ENCODE measurements at places on chromosomes 2 and 18. TPM values are rescaled to one million over a fixed set of nuclear protein-coding genes. Genes with fewer than 3 reads are reported as not detected.
A peak's percentile ranks its signal among the peaks of the same experiment; 100 is the strongest.

Gene COL5A2
- 188 TPM for total RNA-seq

Gene NLRC4
- total RNA-seq: not detected

DNA sequence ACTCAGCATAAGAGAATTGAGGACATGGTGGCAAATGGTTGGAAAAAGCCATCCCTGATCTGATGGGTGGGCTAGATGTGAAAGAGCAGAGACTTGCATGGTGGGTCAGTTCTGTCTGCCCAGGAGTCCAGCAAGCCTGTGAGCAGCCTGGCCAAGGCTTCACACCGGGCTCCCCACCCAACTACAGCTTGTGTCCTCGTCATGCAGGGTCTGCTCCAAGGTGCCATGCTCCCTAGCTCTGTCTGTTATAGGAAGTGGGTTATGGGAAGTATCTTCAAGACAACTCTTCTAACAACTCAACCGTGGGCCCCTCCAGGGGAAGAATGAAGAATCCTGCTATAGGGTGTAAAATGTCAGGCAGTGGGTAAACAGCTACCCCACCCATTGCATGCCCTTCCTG is 97.4 kb downstream of the ADD2 start:
- no peak for DNase-seq

Gene DLX1
- 0.07 TPM for total RNA-seq

Gene RAB6C
- not detected for total RNA-seq

Gene FAHD2A
- 34.0 TPM for total RNA-seq

DNA sequence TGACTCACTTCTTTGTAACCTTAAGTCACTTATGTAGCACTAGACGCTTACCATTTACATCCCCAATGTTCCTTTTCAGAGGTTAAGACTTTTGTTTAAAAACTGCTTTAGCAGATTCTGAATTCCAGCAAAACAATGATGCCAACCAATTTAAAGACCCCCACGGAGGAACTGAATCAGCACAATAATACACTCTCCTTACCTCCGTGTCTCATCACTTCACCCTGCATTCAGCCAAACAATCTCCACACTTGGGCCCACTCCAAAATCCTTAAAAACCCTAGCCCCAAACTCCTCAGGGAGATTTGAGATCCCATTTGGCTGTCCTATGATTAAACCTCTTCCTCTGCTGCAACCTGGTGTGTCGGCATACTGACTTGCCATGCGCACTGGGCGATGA is 153.9 kb downstream of the B3GNT2 start:
- DNase-seq: no peak

GRCh38 chr2:34307636-34308035 is 708.5 kb upstream of the FAM98A start:
- DNase-seq: no peak

Gene TWIST2
- total RNA-seq: 5.4 TPM

Gene HOXD13
- not detected for total RNA-seq

GRCh38 chr2:102267774-102268173 is 43.6 kb upstream of the IL1RL1 start:
- no peak for DNase-seq

Gene C2orf66
- 0.07 TPM for total RNA-seq

DNA sequence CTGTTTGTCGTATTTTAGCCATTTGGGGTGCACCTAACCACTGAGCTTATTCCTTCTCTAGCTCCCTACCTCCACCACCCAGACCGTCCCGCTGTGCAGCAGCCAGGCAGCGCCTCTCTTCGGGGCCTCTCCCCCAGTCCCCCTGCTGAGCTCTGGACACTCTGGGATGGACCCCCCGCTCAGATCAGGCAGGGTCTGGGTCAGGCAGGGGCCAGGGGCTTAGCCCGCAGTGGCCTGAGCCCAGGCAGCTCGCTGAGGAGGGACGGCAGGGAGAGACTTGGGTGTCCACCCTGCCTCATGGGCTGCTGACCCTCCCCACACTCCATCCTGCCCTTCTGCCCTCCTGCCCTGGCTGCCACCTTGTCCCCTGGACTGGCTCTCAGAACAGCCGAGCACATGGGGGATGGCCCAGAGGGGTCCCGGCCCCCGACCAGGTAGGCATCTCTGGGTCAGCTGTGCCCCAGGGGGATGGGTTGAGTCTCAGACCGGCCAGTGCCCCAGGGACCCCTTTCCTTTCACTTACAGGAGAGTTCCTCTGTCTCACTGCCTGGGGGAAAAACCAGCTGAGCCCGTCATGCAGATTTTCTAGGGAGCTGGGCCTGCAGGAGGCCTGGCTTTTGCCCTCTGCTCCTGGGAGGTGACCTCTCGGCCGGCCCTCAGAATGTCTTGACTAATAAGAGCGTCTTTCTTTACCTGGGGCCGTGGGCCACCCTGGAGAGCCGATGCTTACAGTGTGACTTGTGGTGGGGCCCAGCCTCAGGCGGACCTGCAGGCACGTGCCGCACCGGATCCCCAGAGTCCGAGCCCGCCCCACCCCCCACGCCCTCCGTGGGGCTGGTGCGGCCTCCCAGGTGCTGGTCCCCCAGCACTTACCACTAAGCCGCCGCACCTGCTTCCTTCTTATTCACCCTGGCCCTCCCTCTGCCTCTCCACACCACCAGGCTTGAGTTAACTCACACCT is 22.8 kb upstream of the PXDN start:
- no peak for DNase-seq

GRCh38 chr18:475202-476031 is 25.1 kb downstream of the COLEC12 start:
- DNase-seq: peak; percentile 81

GRCh38 chr2:197236159-197236558 is 74.4 kb downstream of the ANKRD44 start:
- DNase-seq: no peak

- DNase-seq: no peak
These were observed 118.0 kb upstream of the RAB27B start for GRCh38 chr18:54710074-54710899.

DNA sequence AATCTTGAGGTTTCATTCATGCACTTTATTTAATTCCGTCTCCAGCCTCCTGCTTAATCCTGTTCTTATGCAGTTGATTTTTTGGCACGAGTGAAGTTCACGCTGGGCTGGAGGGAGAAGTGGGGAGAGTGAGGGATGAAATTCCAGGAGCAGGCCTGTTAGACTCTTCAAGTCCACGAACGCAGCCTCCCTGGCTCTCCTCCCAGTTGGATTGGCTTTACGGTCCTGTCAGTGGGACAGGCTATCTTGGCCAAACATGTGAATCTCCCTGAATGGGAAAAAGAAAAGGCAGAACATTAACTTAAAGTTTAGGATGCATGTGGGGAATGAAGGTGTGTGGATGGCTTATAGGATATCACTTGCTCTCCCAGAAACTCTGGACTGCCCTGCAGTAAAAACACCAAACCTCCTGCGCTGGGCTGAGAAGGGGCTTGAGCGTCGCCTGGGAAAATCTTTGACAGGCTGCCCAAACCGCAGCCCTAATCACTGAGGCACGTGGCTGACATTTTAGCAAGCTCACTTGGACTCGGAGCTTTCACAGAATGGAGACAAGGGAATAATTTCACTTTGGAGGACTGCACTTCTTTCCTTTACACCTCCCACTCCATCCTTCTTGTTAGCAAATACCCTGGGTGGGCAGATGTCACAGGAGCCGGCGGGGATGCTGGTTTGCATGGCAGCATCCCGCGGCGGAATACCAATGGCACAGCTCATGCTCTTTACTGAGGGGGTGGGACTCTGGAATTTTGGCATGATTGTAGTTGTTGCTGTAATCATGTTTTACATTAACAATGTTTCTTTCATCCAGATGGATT is 93.9 kb downstream of the ACKR3 start:
- no peak for DNase-seq

Gene MARCHF4
- total RNA-seq: 3.6 TPM

- no peak for DNase-seq
These were observed 45.8 kb downstream of the CYBRD1 start for GRCh38 chr2:171568089-171568488.

DNA sequence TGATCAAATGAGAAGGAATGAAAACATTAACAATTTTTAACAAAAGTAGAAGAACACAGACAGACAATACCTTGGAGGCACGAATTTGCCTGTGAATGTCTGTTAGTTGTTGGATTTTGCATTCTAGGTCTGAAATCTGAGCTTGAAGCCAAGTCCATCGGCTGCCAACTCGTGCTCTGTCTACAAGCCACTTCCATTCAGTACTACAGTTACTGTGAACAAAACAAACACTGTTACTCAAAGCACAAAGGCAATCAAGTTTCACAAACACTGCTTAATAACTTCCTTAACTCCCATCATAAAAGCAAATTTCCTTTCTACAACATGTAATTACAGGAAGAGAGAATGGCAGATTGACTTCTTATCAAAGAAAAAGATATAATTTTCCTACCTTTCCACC is 42.2 kb downstream of the KANSL1L start:
- DNase-seq: no peak

GRCh38 chr2:205915130-205915524 is 170.8 kb downstream of the INO80D start:
- DNase-seq: no peak

Gene ALPG
- not detected for total RNA-seq

DNA sequence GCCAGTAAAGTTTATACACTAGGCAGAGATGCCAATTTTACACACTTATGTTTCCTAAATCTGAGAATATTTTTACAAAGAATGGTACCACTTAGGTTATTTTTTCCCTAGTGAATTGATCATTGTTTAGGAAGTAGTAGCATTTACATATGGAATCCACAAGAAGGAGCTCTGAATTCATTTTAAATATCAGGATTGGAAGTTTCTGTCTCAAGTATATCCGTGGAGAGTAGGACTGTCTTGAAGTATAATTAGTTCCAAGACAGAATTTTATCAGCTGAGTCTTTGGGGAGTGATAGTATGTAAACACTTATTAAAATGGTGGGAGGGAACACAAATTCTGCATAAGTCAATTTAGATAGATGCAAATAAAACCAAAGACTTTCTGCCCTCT is 82.3 kb upstream of the FAM98A start:
- no peak for DNase-seq

DNA sequence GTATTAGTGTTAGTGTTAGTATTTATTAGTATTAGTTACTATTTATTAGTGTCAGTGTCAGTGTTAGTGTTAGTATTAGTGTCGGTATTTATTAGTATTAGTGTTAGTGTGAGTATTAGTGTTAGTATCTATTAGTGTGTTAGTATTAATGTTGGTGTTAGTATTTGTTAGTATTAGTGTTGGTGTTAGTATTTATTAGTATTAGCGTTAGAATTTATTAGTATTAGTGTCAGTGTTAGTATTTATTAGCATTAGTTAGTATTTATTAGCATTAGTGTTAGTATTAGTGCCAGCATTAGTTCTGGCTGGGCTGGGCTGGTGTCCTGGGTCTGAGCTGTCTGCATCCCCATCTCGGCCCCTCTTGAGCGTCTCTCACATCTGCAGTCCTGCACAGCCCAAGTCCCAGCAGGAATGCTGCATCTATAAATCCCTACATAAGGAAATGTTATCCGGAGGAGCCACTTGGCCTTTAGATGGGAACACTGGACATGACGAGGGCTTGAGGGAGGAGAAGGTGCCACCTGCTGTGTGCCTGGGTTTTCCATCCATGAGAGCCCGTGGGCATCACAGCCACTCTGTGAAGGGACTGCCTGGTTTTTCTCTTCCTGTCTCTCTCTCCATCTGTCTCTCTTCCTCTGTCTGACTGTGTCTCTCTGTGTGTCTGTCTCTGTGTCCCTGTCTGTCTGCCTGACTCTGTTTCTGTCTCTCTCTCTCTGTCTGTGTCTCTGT is 33.6 kb downstream of the TWIST2 start:
- DNase-seq: no peak

DNA sequence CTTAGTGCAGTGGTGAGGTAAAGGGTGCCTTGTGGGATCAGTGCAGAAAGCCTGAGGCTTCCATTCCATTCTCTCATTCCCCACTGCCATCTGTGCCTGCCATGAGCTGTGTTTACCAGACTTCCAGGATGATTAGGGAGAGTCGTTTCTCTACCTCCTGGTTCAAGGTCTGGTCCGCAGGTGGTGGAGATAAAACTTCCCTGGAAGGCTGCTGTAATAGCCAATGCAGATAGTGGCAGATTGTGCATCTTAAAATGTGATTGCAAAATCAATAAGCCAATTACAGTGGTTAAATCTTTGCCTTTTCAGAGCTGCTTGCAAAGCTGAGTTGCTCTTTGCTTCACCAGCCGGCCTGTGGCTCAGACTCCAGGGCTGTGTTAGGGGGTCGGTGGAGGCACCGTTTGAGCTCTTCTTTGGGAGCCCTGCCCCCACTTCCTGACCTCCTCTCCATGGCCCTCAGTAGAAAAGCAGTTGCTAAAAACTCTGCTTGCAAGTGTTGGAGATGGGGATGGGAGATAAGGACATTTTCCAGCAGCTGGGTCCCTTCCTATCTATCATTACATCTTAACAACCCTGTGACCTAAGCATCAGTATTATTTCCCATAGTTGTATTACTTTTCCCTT is 95.2 kb upstream of the HS6ST1 start:
- no peak for DNase-seq

GRCh38 chr2:28365158-28365557 is 27.5 kb upstream of the FOSL2 start:
- no peak for DNase-seq

- DNase-seq: no peak
These were observed 127.3 kb downstream of the HDAC4 start for GRCh38 chr2:239273280-239274234.

Data from pulmonary artery endothelial cell (primary cell).